Activated CD4-positive, alpha-beta memory T cell treated with anti-CD3 and anti-CD28 coated beads for 36 hours (primary cell): ENCODE measurements at places on chromosomes 4 and X.

DNA sequence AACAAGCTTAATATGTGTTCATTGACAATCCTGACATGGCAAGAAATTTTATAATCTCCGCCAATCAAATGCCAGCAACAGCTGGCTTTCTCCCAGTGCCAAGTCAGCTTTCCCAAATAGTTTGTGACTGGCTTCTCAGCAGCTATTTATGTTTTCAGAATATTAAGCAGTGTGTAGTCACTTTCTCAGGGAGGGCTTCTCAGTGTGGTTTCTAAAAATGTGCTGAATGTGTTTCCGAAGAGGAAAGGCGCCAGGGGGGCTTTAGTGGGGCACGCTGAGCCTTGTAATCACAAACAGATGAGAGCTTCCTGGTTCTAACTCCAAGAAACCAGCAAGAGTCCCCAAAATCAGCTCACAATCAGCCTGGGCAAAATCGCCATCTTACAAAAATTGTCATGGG, 258.7 kb upstream of the CPEB2 start:
- DNase-seq, result no peak

GRCh38 chrX:68852046-68852445, 23.2 kb downstream of the EFNB1 start:
- no peak for DNase-seq

DNA sequence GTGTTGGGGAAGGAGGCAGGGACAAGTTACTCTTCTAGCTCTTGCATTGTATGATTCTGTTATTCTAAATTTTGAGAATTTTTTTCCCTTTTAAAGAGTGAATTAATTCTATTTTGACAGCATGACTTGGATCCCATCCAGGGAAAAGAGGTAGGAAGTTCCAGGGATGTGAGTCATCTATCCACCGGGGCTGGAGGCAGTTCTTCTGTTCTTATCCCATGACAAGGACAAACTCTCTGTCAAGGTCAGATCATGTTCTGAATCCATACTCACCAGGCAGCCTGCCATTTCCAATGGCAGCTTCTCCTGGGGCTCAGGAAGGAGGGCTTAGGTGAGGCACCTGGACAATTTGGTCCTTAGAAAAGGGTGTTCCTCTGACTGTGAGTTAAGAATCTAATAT, 132.0 kb upstream of the MED14 start:
- no peak for DNase-seq

- DNase-seq, result no peak
Measured at GRCh38 chr4:112003231-112003907, 141.9 kb upstream of the FAM241A start.

DNA sequence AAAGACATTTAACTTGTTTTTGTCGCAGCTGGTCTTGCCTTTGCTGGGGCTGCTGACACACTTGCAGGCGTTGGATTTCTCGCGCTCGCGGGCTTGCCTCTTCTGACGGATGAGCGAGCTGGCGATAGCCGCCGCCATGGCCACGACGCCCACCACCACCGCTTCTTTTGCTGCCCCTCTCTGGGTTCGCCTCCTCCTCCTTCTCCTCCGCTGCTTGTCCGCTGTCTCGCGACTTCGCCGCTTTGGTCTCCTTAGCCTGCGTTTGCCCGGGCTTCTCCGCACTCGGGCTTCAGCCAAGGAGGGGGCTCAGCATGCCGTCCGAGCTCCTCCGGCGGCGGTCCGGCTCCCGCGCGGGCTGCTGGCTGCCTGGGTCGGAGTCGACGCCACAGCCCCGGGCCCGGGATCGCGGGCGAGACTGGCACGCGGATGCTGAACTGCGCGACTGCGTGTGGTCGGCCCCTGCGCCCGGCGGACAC, 613 bp downstream of the FGF13 start:
- DNase-seq, result no peak
